ENCODE measurements at places on chromosomes 1 and 21.
A peak's percentile ranks its signal among the peaks of the same experiment; 100 is the strongest.

DNA sequence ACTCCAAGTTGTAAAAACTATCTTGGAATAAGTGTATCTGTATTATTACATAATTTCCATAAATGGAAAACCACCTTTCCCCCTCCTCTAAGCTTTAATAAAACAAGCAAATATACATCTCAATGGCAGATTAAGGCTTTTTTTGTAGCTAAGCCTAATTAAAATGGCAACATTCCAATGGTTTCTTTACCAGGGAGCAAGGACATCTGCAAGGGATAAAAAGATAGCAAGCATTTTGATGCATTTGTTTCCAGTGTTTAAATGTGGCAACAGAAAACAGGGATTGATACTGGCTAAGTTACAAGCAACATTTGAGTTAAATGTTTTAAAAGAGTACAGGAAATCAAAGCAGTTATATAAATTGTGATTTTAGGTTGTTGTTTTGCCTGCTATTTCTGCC, 1012.7 kb downstream of the ADGRL2 start:
- DNase-seq: no peak

- no peak for DNase-seq
These were observed 335.0 kb upstream of the GREM2 start for GRCh38 chr1:240946926-240947325.

- DNase-seq: no peak
These were observed 993.8 kb upstream of the NCAM2 start for GRCh38 chr21:20004367-20004766.

DNA sequence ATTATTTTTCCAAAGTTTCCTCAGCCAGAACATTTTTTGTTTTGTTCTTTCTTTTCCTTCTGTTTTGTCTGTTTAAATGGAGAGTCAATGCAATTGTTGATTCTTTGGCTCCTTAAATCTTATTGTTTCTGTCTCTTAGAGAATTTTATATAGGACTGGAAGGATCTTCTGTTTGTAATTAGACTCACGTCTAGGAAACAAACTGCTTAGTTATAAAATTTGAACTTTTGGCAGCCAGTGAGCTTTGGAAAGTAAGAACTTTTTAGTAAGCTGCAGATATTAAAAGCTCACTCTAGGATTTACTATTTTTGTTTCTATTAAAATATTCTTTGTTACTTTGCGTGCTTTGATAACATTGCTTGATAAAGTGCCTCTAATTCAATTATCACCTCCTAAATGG, 109.8 kb upstream of the HNRNPU start:
- DNase-seq: no peak

GRCh38 chr1:208643005-208643597, 398.9 kb upstream of the PLXNA2 start:
- DNase-seq: no peak

- DNase-seq: peak; percentile 45
These were observed 16.6 kb downstream of the RHBG start for GRCh38 chr1:156385534-156386031.

DNA sequence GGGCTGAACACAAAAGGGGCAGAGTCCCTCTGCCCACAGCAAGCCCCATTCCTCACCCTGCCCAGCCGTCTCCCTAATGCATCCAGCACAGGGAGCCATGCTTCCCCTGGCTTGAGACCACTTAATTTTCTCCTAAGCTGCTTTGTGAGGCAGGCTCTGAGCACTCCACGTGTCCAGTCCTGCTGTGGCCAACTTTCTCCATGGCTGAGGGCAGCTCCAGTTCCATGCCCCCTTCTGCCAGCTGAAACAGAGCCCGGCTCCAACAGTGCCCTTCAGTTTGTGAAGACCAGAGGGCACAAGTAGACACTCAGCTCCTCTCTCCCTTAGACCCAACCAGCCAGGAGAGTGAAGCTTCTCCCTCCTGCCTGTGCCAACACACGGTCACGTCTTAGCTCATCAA, 33.8 kb downstream of the PLEKHA6 start:
- DNase-seq: no peak

- no peak for DNase-seq
These were observed 304.0 kb downstream of the KIF26B start for GRCh38 chr1:245458761-245459174.

GRCh38 chr1:186658999-186659398, 21.2 kb downstream of the PTGS2 start:
- DNase-seq: no peak

GRCh38 chr21:17128132-17128531, 384.7 kb upstream of the CXADR start:
- DNase-seq: no peak

- DNase-seq: no peak
These were observed 6.0 kb downstream of the LSS start for GRCh38 chr21:46222436-46223116.

- DNase-seq: no peak
These were observed 491.5 kb downstream of the NUF2 start for GRCh38 chr1:163813251-163813650.

DNA sequence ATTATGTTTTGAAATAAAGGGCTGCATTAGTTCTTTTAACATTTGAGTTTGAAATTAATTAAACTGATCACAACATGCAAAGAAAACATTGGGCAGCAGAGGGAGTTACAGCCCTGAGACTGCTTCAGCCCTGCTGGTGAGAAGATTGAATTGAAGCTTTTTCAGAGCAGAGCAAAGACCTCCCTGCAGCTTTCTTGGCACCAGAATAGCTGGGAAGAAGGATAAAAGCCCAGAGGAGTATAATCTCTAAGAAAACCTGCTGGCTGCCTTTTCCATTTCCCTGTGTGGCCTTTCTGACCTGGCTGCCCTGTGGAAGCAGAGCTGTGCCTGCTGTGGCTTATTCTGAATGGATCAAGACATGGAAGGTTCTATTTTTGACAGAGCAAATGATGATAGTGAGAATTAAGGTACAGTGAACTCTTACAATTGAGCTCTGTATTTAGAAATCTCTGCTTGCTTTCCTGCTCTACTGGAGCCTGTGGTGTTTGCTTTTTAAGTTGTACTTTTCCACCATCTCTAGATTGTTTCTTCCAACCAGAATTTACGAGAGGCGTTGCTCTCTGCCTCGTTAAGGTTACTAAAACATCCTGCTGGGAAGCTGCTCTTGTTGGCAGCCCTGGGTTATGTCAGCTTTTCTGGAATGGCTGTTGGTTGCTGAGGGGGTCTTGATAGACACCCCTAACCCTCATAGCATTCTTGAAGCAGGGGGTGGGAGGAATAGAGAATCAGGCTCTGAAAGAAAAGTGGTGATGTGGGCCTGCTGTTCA, 9.9 kb downstream of the SNRPE start:
- no peak for DNase-seq

GRCh38 chr1:1259951-1260600, 13.6 kb upstream of the C1QTNF12 start:
- DNase-seq: no peak

DNA sequence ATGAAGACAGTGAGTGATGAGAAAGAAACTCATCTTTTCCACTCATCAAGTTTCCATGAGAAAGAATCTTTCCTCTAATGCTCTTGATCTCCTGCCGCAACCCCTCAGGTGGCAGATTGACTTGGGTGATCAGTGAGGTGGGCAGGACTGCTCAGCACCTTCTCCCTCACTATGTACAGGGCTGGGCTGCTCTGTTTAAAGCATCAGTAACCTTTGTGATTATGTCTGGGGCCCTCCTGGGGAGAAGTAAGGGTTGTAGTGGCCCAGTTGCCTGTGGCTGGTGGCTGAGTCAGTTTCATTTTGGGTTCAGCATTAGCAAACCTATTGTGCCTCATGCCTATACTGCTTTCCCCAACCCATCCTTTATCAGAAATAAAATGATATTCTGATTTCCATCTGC, 366.0 kb downstream of the TTLL7 start:
- no peak for DNase-seq

Data from caudate nucleus (tissue), 63 donors.